ENCODE measurements at places on chromosomes 2 and 18.
A peak's percentile ranks its signal among the peaks of the same experiment; 100 is the strongest.

- no peak for DNase-seq
Measured at GRCh38 chr2:28506112-28506910, 10.5 kb downstream of the PLB1 start.

DNA sequence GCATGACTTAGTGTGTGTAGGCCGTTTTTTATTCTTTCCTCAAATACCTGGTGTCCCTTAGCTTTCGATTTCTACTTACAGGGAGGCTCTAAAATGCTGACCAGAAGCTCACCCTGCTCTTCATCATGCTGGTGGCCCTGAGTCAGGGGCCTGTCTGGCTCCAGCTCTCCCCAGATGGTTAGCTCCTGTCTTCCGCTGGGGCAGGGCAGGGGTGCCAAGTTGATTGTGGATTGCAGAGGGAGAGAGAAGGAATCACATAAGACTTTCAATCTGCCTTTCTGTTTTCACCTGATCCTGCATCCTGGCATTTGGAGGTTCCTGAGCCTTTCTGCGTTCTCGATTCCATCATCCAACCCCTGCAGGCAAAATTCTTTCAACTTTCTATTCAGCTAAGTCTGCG, 4.2 kb downstream of the CIB4 start:
- no peak for DNase-seq

GRCh38 chr2:100254646-100255210, 67.6 kb downstream of the LONRF2 start:
- DNase-seq = no peak

DNA sequence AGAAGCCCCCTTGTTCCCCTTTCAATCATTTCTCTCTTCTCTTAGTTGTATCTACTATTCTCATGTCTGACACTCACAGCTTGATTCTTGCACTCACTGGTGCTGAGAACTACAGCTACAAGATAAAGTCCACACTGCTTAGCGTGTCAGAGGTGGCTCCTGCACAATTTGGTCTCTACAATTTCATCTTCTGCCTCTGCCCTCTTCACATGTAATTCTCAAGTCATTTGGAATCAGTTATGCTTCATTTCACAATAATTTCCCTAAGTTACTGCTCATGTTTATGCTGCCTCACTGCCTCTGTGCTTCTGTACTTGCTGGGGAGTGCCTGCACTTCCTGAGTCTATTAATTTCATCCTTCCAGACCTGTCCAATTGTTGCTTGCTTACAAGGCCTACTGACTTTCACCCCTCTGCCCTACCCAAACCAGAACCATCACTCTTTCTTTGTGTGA, 11.6 kb upstream of the NAB1 start:
- no peak for DNase-seq

GRCh38 chr2:96374211-96374951, 38.8 kb downstream of the NCAPH start:
- no peak for DNase-seq

GRCh38 chr18:41873730-41874129, 81.3 kb upstream of the PIK3C3 start:
- DNase-seq = no peak

DNA sequence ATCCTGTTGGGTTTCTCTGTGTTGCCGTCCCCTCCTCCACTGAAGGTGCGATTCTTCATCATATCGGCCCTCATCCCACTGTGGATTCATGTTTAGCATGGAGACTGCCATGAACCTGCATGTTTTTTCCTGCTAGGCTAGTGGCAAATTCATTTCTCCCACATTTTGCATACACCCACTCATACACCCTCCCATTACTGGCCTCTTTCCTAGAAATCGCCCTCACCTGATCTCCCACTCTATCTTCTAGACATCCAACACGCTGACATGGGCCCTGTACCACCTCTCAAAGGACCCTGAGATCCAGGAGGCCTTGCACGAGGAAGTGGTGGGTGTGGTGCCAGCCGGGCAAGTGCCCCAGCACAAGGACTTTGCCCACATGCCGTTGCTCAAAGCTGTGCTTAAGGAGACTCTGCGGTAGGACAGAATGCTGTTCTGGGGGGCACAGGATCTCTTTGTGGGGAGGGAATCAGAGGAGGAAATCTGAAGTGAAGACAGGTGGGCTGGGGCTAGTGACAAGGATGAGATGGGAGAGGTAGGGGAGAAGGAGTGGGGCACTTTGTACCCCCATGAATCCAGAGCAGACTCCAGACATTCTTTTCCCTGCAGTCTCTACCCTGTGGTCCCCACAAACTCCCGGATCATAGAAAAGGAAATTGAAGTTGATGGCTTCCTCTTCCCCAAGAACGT, 17.7 kb downstream of the PRKAG3 start:
- no peak for DNase-seq

- DNase-seq = no peak
Measured at GRCh38 chr2:112680666-112681101, 34.9 kb downstream of the SLC20A1 start.

DNA sequence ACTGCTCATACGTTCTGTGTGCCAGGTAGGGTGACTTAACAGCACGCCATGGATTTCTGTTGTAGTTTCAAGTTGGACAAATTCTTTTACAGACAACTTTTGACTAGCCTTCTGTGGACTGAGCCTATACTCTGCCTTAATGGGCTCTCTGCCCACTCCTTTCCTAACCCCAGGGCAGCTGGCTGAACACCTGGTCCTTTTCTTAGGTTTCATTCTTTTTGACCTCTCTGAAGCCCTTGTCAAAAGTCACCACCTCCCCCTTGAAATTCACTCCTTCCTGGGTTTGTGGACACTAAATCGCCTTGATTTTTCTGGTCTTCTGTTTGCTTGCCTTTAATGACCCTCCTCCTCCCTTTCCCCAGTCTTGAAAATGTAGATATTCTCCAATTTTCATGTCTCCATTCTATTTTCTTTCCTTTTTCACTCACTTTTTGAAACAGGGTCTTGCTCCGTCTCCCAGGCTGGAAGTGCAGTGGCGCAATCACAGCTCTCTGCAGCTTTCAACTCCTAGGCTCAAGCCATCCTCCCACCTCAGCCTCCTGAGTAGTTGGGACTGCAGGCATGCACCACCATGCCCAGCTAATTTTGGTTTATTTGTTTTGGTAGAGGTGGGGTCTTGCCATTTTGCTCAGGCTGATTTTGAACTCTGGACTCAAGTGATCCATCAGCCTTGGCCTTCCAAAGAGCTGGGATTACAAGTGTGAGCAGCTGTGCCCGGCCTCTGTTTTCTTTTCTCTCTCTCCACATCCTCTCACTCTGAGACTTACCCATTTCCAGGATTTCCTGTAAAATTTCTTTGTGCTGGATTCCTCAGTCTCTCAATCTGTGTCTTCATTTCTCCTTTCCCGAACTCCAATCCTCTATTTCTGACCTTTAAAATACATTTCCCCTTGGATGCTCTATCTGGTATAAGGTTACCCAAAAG, 112.9 kb downstream of the PLB1 start:
- no peak for DNase-seq

DNA sequence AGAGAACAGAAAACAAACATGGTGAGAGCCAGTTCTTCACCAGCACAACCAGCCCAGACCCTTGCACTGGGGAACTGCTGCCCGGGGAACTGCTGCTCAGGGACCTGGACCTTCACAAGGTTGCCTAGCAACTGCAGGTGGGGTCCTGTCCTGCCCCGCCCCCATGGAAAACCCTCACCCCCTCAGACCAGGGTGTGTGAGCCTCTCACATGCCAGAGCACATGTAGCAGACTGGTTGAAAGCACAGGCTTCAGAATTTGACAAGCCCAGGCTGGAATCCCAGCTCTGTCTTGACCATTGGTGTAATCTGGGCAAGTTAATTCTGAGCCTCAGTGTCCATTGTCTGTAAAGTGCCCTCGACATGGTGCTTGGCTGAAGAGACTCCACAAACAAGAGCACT, 118.6 kb downstream of the LOXHD1 start:
- no peak for DNase-seq

DNA sequence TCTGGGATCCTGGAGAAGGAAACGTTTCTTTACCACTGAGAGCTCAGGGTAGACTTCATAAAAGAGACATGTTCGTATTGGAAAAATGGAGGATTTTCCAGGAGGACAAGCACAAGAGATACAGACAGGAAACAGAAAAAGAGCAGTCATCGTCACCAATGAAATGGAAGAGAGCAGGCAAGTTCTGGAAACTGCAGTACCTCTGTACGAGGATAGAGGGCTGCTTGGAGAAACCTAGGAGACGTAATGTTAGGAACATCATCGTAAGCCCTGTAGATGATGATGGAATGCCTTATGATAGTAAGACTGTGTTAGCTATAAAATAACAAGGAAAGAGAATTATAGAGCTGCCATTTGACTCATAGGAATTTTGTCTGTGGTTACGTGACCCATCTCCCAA, 121.1 kb upstream of the KLHL14 start:
- DNase-seq = no peak

DNA sequence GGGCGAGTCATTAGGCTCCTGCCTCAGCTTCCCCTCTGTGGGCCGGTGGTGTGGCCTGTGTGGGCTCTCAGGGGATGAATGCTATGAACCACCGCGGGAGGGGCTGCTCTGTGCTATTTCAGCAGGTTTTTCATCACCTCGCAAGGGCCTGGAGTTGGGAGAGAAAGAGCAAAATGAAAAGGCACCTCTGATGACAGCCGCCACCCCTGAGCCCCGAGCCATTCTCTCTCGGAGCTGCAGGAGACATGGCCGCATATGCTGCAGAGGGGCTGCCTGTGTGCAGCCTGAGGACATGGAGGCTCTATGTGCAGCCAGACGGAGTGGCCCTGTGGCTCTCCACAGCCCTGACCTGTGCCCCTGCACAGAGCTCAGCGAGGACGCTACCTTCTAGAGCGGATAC, 96.2 kb upstream of the CTDP1 start:
- no peak for DNase-seq

- no peak for DNase-seq
Measured at GRCh38 chr2:77028032-77028600, 494.1 kb downstream of the LRRTM4 start.

GRCh38 chr2:637406-637776, 39.8 kb downstream of the TMEM18 start:
- no peak for DNase-seq

DNA sequence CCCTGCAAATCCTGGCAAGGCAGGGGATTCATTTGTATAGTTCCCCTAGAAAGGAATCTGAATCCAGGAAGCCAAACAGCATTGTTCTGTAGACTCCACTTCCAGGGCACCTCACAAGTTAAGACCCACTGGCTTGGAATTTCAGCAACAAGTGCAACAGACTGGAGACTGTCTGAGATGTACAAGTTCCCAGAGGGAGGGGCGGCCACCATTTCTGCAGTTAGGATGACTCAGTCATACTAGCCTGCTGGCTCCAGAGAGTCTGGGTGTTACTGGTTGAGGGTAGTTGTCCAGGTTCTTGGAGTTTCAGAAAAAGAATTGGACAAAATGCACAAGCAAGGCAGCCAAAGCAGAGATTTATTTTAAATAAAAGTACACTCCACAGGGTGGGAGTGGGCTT, 384.2 kb downstream of the DSC3 start:
- no peak for DNase-seq

DNA sequence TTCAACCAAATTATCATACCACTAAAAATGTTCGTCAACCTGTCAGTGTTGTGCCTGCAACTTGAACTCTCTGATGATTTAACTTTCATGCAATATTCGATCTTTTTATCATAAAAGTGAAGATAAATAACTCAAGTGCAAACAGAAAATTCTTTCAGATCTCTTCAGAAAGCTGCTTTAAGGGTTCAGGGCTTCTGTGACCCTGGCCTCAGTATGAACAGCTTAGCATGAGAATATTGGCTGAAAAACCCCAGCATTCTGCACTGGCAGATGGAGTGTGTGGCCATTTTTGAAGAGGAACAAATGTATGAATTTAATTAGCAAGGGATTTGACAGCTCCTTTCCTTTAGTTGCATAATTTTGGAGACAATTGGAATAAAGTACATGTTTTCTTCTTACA, 851.4 kb upstream of the SOX11 start:
- DNase-seq = no peak

DNA sequence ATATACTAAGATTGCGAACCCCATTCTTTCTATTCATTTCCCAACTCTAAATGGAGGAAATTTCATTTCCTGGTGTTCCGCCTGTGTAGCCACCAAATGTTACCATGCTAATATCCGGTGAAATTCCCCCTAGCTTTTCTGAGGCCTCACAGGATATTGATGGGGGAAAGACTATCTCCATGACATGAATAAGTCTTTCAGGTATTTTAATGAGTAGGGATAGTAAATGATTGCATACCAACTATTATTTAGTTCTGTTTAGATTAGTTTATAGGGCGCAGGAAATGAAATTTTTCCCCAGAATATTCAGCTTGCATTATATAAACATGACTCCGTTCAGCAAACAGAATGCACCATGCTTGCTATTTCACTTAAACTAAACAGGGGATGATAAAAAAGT, 55.4 kb downstream of the COL5A2 start:
- DNase-seq = no peak

- DNase-seq = no peak
Measured at GRCh38 chr2:160252900-160253299, 52.8 kb upstream of the ITGB6 start.

- no peak for DNase-seq
Measured at GRCh38 chr2:12741380-12741779, 24.6 kb downstream of the TRIB2 start.

GRCh38 chr2:224121406-224122067, 82.5 kb upstream of the SERPINE2 start:
- DNase-seq = no peak

DNA sequence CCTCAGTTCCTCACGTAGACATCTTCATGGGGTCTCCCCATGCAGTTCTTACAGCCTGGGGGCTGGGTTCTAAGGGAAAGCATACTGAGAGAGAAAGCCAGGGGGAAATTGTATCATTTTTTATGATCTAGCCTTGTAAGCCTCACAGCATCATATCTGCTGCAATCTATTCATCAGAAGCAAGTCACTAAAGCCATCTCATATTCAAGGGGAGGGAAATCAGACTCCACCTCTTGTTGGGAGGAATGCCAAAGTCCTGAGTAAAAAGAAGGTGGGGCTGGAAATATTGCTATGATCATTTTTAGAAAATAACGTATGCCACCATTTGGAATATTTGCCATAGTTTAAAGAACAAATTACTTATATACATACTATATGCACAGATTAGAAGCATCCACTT, 304.6 kb downstream of the TXNL1 start:
- DNase-seq = no peak

GRCh38 chr18:32919799-32920198, 147.0 kb upstream of the KLHL14 start:
- peak; percentile 23 for DNase-seq

GRCh38 chr2:46803911-46804670, 111.5 kb downstream of the MCFD2 start:
- no peak for DNase-seq

GRCh38 chr2:188668017-188668680, 306.0 kb upstream of the COL3A1 start:
- DNase-seq = no peak
